Pulmonary artery endothelial cell (primary cell): ENCODE measurements at places on chromosomes 16 and 17. TPM values are rescaled to one million over a fixed set of nuclear protein-coding genes. Genes with fewer than 3 reads are reported as not detected.

Gene BCO1
- total RNA-seq, result 0.04 and 0.07 TPM in 2 replicates

GRCh38 chr17:56011406-56012131, 141.7 kb upstream of the ANKFN1 start:
- no peak for DNase-seq

- no peak for DNase-seq
Observed at GRCh38 chr17:83187782-83188311, 108.4 kb downstream of the METRNL start.

DNA sequence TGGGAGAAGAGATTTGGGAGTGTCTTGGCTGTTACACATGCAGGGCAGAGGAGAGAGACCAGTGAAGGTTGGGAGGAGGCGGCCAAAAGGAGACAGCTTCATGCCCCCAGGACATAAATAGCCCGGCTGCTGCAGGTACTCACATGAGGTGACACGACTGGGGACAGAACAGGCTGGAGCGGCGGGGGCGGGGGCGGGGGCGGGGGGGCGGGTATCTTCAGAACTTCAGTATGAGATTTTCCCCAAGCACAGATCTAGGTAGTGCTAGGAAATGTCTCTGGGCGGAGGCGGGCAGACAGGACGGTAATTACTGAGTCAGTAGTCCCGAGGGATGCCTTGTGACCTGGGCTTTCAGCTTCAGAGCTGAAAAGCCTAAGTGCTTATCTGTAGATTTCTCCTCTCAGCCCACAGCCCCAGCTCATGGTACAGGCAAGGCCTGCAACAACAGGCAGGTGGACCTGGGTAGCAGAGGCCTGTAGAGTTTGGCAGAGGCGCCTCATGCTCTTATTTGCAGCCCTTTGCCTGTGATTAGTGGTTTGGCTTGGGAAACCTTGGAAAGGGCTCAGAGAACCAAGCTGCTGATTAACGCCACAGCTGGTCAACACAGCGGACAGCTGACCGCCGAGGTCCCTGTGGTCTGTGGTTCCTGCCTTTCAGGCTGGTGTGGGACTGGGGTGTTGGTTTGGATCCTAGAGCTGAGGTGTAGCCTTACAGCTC, 24.5 kb downstream of the UNK start:
- DNase-seq, result no peak

- no peak for DNase-seq
Observed at GRCh38 chr17:2798188-2798587, 1.9 kb downstream of the RAP1GAP2 start.

DNA sequence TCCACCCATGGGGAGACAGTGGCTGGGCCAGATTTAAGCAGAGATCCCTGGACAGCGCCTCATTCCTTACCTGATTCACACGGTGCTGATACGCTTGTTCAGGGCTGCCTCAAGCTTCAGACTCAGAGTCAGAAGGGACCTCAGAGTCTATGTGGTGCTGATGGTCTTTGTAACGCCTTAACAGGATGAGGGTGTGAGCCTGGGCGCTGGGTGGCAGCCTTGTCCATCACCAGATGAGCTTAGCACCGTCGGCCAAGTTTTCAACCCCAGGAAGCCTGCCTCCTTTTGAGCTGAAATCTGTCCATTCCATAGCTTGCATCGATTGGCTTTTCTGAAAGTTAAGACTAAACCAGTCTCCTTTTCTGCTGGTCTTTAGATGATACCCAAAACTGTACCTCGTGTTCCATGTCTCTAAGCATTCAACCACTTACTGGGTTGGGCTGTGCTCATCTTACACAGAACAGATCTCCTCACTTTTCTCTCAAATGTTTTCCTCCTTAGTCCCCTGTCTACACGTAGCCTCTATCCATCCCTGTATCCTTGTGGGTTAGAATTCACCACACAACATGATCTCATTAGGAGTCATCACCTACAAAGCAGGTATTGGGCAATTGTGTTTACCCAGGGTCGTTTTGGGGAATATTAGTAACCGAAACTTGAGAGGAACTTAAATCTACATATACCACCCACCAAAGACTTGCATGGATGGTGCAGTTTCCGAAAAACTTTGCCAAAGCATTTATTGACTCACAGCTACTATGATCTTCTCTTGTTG, 573.4 kb downstream of the CDH13 start:
- DNase-seq, result no peak

DNA sequence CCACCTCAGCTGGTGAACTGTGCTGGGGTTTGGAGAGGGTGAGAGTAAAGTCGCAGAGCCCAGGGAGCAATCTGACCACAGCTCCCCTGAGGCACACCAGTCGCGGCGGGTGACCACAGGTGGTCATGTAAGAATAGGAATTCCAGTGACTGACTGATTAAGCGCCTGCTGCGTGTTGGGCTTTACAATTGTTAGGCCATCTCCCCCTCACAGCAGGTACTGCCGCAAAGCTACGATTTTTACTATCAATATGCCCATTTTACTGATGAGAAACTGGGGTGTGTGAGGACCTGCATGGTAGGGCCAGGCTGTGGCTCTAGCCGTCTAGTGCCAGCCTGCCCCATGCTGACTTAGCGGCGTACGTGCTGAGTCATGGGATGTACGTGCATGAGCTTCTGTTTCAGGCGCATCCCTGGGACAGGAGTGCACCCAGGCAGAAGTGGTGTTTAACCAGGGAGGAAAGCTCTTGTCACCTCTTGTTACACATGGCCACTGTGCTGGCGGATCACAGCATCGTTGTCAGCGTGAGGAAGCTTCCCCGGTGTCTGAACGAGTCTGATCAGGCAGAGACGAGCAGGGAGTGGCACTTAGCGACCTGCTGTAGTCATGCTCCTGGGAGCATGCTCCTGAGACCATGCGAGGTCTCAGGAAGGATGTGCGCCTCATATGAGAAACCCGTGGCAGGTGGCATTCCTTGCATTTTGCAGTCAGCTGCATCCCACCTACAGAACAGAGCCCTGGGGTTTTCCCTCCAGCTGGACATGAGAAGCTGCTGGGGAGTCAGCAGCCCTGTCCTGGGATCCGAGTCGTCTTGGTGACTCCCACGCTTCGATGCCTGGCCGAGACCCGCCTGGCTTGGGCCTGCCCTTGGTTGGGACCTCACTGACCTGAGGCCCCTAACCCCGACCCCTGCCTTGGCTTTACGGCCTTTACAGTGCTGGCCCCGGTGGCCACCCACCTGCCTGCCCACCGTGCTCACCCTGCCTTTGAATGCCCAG, 163.7 kb upstream of the CHMP6 start:
- no peak for DNase-seq

- DNase-seq, result no peak
Observed at GRCh38 chr17:51154176-51154575, 817 bp downstream of the NME1 start.

- DNase-seq, result no peak
Observed at GRCh38 chr16:23373436-23374219, 71.5 kb downstream of the SCNN1B start.

Gene CSH2
- total RNA-seq, result not detected in 2 replicates
